SIG-M5 (cell line): ENCODE measurements at places on chromosomes 5 and 9.
A peak's percentile ranks its signal among the peaks of the same experiment; 100 is the strongest.

DNA sequence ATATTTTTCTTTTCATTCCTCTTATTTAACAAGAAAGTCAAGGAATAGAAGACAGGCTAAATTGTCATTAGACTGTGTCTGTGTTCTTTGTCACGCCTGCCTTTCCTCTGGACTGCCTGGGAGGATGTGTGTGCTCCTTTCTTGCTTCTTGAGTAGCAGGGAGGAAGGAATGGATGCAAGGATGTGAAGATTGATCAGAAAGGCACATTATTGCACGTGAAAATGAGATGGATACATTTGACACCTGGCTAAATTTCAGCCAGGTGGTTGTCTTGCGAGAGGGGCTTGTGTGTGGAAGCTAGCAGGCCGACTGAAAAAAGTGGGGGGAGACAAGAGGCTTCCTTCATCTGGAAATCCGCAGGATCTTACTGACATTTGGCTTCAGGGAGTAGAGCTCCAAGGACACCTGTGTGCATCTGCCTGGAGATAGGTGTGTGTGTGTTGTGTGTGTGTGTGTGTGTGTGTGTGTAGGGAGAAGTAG lies 200.1 kb downstream of the MEF2C start:
- DNase-seq = no peak

DNA sequence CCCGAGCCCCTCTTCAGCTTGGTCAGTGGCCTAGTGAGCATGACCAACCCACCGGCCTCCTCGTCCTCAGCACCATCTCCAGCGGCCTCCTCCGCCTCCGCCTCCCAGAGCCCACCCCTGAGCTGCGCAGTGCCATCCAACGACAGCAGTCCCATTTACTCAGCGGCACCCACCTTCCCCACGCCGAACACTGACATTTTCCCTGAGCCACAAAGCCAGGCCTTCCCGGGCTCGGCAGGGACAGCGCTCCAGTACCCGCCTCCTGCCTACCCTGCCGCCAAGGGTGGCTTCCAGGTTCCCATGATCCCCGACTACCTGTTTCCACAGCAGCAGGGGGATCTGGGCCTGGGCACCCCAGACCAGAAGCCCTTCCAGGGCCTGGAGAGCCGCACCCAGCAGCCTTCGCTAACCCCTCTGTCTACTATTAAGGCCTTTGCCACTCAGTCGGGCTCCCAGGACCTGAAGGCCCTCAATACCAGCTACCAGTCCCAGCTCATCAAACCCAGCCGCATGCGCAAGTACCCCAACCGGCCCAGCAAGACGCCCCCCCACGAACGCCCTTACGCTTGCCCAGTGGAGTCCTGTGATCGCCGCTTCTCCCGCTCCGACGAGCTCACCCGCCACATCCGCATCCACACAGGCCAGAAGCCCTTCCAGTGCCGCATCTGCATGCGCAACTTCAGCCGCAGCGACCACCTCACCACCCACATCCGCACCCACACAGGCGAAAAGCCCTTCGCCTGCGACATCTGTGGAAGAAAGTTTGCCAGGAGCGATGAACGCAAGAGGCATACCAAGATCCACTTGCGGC lies 1.8 kb downstream of the EGR1 start:
- DNase-seq = no peak

DNA sequence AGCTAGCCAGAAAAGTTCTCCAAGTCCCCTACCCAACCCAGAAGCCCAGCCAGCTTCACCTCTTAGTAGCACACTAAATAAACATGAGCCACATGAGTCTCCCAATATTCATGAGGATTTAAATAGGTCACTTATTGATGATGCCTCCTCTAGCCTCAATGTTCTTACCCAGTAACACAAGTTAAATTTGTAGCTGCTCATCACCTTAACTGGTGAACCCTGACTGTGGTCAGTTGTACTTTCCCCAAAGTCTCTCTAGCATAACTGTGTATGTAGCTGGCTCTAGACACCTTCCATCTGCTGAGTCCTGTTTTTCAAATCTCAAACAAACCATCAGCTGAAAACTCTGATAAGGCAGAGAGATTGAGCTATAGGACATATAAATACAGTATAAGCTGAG lies 100.3 kb upstream of the ELAVL2 start:
- DNase-seq = no peak

DNA sequence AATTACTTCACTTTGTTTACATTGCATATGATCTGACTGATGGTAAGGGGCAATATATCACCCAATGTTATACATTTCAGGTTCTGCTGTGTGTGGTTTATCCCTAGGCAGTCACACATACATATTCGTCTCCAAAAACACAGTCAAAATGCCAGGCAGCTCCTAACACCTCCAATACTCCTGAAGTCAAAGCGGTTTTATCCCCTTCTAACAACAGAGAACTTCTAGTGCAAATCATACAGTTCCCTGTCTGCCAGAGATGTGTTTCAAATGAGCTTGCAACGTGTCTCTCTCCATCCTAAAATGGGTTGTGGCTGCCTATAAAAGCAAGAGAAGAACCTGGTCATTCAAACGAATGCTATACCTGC lies 328.9 kb downstream of the ELAVL2 start:
- DNase-seq = no peak

- DNase-seq = no peak
Measured at GRCh38 chr9:130298662-130299279, 33.2 kb downstream of the HMCN2 start.

DNA sequence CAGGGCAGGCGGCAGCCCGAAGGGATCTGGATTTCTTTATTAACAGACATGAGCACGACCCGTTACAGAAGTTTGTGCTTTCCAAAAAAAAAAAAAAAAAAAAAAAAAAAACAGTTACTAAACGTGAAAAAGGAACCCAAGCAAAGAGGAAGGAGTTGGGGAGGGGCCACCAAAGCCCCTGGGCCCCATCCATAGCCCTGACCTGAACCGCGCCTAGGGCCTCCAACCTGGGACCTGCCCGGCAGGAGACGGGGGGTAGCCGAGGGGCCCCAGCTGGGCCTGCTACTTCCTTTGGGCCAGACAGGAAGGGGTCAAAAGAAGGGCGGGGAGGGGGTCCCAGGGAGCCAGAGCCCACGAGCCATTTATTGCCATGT lies 10.0 kb downstream of the PRR7 start:
- DNase-seq = no peak

DNA sequence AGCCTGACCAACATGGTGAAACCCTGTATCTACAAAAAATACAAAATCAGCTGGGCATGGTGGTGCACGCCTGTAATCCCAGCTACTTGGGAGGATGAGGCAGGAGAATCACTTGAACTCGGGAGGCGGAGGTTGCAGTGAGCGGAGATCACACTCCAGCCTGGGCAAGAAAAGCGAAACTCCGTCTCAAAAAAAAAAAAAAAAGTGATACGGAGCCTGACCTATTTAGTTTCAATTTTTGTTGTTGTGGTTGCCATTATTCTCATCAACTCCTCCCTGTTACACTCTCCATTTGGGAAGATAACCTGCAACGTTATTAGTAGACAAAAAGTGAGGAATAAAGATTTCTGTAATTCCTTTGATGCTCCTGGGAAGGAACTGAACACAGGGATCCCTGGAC lies 1.3 kb downstream of the STOM start:
- DNase-seq = no peak

DNA sequence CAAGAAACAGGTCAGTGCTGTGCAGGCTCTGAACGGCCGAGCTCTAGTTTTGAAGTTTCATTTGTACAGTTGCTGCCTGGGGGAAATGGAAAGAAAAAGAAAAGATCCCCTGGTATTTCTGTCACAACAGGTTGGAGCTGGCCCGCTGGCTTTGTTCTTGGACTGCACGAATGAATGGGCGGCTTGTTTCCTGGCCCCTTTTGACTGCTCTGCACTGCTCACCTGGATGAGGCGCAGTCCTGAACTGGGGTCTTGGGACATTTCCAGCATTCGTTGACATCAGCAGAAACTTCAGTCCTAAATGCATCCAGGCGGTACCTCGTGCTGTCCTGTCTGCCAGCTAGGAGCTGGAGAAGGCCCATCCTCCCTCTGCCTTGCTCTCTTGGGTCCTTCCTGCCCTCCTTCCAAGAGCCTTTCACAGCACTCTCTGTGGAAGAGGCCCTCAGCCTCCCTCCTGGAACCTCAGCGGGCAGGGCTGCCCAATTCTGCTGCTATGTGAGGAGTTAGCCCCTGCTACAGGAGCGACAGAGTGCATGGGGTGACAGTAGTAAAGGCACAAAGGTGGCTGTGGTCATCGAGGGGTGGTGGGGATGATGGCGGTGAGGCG lies 189.2 kb downstream of the FSTL4 start:
- no peak for DNase-seq

- no peak for DNase-seq
Measured at GRCh38 chr9:88224938-88225337, 86.7 kb upstream of the SPATA31C2 start.

GRCh38 chr5:158537366-158537765 lies 562.4 kb downstream of the EBF1 start:
- DNase-seq = no peak

- no peak for DNase-seq
Measured at GRCh38 chr5:77568082-77568481, 70.4 kb downstream of the OTP start.

GRCh38 chr5:155299386-155300005 lies 285.9 kb downstream of the KIF4B start:
- DNase-seq = no peak

- DNase-seq = peak; percentile 38
Measured at GRCh38 chr9:115042781-115043509, 75.0 kb downstream of the TNC start.

DNA sequence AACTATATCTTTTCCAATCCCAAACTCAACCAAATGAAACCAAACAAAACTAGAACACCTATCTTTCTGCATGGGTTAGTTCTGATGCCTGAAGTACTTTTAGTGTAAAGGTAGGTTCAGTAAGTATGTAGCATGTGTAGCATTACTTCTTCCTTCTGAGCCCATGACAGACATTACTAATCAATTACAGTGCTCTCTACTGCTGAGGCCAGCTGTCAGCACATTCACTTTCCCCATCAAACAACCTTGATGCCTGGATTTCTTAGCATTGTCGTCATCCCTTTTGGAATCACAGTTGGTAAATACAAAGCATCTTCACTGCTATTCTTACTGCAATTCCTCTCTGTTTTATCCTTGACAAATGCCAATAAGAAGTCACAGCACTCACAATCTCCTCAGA lies 103.2 kb downstream of the PTTG1 start:
- DNase-seq = no peak

DNA sequence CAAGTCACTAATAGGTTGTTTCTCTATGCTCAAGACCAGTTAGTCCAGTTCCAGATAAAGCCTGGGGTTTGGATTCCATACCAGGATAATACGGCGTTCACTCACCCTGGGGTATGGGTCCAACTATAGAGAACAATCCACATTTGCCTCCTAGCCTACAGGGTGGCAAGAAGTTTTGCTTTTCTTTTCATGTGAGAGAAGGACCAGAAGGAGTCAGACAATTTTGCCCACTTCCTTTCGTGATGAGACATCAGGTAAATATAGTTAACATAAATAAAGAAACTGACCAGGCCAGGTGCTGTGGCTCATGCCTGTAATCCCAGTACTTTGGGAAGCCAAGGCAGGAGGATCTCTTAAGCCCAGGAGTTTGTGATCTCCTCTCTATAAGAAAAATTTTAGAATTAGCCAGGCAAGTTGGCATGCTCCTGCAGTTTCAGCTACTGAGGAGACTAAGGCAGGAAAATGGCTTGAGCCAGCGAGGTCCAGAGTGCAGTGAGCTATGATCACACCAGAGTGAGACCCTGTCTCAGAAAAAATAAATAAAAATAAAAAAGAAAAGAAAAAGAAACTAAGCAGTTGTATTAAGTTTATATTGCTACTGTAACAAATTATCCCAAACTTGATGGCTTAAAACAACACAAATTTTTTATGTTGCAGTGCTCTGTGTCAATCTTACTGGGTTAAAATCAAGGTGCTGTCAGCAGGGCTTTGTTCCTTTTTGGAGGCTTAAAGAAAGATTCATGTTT lies 7.5 kb upstream of the REEP5 start:
- no peak for DNase-seq

DNA sequence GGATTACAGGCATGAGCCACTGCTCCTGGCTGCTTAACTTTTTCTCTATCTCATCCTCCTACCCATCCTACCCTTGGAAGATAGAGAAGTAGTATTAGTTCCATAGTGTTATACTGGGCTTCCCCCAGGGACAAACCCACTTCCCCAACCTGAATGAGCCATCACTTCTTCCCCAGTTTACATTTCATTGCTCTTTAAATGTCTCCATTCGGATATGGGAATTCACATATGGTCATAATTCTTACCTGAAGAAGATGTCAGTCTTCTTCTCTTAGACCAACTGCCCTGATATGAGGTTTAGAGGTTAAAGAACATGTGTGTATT lies 1.9 kb downstream of the CD274 start:
- no peak for DNase-seq

- DNase-seq = no peak
Measured at GRCh38 chr9:108850293-108850897, 5.4 kb downstream of the ACTL7B start.

DNA sequence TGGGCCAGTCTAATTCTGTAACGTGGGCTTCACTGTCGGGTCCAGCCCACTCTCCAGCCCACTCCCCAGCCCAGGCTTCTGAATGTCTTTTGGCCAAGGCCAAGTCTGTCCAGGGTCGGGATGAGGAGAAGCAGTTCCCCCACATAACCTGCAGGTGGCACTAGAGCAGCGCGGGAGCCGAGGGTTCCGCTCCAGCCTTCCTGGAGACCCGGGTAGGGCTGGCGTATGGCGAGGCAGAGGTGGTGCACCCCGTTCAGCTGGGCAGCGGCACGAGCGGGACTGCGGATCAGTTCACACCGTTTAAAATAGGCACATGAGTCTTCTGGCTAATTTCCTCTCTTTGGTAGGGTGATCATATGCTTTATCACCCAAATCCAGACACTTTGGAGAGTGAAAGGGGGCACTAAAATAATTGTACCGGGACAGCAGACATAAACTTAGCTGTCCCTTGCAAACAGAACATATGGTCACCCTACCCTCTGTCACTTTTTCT lies 185.9 kb downstream of the MSX2 start:
- DNase-seq = no peak

DNA sequence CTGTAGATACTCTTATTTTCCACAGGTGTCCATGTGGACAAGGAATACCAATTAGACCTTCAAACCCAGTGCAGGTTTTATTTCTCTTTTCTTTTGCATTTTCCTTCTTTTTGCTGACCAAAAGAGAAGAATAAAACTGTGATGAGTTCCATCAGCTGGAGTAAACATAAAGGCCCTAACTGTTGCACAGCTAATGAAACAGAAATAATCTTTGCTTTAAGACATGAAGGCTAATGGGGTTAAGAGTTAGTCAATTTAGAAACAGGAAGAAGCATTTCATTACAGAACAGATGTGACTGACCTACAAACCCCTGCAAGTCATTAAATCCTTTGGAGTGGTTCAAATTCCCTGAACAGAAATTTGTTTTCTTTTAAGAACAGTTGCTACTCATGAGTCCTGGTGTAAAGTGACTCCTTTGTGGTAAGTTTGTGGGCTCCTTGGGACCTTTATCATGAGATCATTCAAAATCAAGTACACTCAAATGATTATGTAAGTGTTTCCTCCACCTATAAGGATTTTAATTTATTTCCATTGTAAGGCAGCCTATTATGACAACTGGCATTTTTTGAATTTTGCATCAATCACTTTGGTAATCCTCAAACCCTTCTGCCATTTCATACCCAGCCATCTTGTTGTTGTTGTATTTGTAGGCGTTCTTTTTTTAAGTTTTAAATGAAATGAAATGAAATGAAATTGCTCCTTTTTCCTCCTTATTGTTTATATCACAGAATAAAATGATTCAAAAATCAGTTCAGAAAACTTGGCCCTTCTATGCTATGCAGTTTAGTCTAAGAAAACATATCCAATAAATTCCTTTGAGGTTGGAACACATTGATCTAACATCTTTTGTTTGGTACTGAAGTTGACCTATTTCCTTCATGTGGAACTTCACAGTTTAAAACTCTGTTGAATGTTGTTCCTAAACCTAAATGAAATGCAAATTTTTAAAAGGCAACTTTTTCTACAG lies 1.3 kb downstream of the MINAR2 start:
- DNase-seq = no peak

- no peak for DNase-seq
Measured at GRCh38 chr5:18068826-18069225, 434.6 kb downstream of the TAF11L14 start.
